ENCODE measurements at places on chromosomes 6 and 20.

GRCh38 chr20:2421247-2421646 is 40.5 kb downstream of the TGM6 start:
- no peak for DNase-seq

- peak; percentile 98 for DNase-seq
These were observed 89.4 kb downstream of the TBXT start for GRCh38 chr6:166078294-166078693.

- peak; percentile 97 for DNase-seq
These were observed 8.3 kb downstream of the CD109 start for GRCh38 chr6:73704260-73704659.

- DNase-seq: peak; percentile 17
These were observed 52.1 kb downstream of the HNF4A start for GRCh38 chr20:44407402-44408184.

DNA sequence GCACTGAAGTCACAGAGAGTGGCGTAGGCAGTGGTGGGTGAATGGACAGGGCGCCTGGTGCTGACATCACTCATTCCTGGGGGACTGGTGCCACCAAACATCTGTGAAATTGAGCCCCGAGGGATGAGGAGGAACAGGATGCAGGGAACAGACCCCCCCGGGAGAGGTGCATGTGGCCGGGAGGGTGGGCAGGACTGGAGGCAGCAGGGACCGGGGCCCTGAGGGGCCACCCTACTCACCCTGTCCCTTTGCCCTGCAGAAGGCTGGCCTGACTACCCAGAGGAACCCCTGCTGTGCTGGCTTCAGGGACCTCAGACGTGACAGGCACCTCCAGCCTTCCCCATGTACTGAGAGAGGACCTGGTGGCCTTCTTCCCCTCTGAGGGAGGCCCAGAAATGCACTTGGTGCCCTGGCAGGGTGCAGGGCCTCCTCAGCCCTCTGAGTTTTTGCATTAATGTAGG is 25.1 kb downstream of the SYNDIG1 start:
- no peak for DNase-seq

DNA sequence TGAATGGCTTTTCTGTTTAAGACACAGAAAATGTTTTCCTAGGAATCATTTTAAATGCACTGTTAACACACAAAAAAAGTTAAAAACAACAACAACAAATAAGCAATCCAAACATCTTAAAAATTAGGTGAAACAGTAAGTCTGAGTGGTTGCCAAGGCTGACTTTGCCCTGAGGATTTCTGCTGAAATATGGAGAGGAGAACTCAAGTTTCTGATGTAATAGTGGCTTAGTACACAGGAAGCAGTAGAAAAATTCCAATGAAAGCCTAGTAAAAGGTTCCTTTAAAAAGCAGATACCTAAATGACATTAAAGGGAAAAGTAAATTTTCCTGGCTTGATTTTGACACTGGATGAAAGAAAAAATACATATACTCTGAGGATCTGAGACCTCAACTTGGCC is 184.2 kb downstream of the EPM2A start:
- peak; percentile 4 for DNase-seq

GRCh38 chr6:146422789-146423375 is 120.8 kb upstream of the RAB32 start:
- DNase-seq: no peak

GRCh38 chr6:107730683-107731314 is 93.3 kb downstream of the SCML4 start:
- no peak for DNase-seq

GRCh38 chr6:169723991-169724493 is 258 bp downstream of the PHF10 start:
- DNase-seq: peak; percentile 24

DNA sequence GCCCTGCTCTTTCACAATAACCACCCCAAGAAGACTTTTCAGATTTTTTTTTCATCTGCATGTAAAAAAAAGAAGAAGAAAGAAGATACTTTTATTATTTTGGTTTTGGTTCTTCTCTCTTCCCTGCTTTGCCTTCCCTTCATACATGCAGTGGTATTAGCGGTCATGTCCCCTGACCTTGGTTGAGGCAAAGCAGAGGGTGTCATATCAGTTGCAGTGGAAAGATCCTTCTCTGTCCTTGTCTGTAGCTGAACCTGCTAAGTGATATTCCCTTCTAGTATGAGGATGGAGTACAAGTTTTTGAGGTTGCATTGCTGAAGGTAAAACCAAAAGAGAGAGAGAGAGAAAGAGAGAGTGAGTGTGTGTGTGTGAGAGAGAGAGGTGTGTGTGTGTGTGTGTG is 345.7 kb downstream of the UTRN start:
- no peak for DNase-seq

- DNase-seq: no peak
These were observed 45.1 kb downstream of the MAPK14 start for GRCh38 chr6:36072681-36073080.

- peak; percentile 5 for DNase-seq
These were observed 50.0 kb upstream of the DTNBP1 start for GRCh38 chr6:15712797-15713196.

DNA sequence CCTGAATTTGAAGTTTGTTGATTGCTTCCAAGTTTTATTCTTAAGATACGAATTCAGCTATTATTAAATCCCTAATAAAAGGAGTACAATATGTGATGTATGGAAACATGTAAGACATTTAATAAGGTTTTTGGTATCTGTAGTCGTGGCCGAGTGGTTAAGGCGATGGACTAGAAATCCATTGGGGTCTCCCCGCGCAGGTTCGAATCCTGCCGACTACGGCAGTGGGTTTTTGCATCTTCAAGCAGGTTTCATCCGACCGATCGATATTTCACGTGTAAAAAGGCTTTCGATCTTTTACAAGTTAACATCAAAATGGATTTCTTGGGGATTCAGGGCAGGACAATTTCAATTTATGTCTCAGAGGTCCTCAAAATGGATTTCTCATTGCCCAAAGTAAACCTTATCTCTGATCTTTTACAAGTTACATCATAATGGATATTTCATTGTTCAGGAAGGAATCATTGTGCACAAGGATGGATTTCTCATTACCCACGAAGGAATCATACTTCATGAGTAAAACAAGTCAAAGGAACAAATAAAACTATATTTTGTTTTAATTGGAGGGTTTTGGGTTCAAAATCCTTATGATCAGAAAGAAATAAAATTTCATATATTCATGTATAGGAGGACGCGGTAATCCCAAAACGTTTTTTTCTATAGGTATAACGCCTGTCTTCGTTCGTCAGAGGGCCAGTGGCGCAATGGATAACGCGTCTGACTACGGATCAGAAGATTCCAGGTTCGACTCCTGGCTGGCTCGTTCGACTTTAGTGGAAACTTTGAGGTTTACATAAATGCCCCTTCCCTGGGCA is 37.3 kb upstream of the BTN3A2 start:
- DNase-seq: peak; percentile 64

- no peak for DNase-seq
These were observed 25.3 kb downstream of the RIPOR2 start for GRCh38 chr6:24910331-24910960.

DNA sequence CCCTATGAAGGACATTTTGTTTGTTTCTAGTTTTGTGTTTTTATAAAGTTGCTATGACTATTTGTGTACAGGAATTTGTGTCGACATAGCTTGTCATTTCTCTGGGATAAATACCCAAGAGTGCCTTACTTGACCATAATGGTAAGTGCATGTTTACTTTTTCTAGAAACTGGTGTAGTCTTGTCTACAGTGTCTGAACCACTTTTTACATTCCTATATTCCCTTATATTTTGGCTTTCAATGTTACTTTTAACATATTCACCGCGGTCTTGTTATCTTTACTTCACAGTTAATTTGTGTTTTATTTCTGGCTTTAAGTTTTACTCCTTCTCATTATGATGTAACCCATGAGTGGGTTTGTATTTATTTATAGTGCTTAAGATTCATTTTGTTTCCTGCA is 444.4 kb upstream of the RGS17 start:
- DNase-seq: no peak

- DNase-seq: no peak
These were observed 36.6 kb downstream of the PTPN1 start for GRCh38 chr20:50546729-50547314.

DNA sequence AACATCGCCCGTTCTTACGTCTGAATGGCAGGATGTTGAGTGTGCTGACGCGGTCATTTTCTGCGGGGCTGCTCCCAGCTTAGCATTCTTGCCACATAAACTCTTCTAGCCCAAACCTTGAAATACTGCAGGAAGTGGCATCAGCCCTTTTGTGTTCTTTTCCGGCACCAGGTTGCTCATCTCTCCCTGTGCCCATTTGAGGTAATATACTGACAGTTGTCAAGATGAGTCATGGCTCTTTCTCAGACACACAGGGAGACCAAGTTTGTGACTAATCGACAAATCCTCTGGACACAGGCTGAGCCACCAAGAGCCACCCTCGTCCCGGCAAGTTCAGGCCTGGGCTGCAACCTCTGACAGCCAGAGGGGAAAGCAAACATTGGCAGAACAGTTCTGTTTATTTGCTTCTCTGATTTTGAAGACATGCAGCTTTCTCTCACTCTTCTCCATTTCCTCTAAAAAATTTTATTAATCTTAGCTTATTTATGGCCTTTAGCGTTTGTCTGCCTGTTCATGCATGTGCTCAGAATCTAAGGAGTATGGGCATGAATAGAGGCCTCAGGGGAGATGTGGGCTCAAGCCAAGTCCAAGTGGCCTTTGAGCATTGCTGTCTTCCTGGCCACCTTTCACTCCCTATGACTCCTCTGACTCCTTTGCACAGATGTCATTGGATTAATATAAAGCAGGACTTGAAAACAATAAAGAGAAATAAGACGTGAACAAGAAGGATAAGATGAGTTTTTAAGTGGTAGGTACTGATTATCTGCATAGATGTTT is 328.2 kb upstream of the JAG1 start:
- DNase-seq: peak; percentile 70

DNA sequence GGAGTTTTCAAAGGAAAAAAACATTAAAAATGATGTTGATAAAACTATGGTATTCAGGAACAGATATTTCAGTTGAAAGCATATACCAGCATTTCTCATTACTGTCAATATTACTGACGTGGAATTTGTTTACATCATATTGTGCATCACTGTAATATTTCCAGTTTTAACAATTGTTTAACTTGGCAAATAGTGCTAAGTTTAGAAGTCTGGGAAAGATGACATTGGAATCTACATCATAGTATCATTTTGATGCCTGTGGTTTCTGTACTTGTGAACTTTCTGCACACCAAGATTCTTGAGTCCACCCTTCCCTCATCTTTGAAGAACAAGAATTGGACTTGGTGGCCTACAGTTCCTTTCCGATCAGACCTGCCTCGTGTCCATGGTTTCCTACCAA is 98.1 kb downstream of the RALGAPA2 start:
- DNase-seq: peak; percentile 32

- DNase-seq: no peak
These were observed 610.4 kb downstream of the RFPL4B start for GRCh38 chr6:112957536-112957916.

DNA sequence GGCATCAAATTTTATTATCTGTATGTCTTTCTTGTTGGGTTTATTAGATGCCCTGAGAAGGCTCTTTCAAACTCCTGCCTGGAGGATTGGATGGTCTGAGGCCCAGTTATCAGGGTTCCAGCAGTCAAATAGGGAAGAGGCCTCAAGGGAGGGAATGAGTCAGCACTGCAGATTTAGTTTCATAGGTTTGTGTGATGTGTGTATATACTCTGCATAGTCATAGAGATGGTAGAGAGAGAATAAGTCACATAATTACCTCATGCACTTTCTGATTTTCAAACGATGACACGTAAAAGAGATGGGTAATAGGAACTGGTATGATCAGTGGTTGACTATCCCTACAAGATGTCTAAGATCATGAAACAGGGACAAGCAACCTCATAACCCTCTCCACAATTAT is 82.1 kb downstream of the ADAT2 start:
- DNase-seq: peak; percentile 20

- no peak for DNase-seq
These were observed 10.2 kb upstream of the MICAL1 start for GRCh38 chr6:109465772-109466171.

GRCh38 chr6:135686784-135687301 is 164.7 kb upstream of the PDE7B start:
- peak; percentile 63 for DNase-seq

DNA sequence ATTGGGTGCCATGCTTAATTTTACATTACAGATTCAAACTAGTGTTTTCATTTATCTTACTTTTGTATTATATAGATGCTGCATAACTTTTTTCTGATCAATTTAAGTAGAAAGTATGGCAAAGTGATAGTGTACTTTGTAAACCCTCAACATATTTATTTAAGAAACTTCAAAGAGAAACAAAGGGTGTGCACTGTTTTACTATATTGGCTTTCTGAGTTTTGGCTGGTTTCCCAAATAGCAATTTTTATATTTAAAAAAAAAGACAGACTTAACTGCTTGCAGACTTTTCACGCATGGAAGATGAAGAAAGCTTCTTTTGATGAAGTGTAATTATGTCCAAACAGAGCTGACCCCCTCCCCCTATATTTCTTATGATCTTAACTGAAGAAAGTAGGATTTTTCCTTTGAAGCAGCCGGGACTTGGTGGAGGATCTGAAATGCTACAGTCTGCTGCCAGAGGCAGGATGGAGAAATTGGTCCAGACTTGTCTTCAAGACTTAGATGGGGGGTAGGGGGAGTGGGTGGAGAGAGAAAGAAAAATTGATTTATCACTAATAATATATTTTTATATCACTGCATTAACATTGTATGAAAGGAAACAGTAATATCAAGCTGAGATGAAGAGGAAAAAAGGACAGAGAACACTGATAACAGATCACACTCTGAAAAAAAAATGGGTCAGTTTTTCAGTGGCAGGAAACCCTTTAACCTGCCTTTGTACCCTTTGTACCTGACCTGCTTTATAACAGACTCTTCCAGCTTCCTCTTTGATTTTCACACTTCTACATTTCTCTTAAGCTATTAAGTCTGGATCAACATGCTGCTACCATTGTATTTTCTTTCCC is 56.0 kb upstream of the SUPT3H start:
- DNase-seq: no peak

- no peak for DNase-seq
These were observed 155.6 kb downstream of the SAMD5 start for GRCh38 chr6:147664092-147664491.

Measured in AG10803 (cell line).